ENCODE measurements at places on chromosomes 2 and 18.
A peak's percentile ranks its signal among the peaks of the same experiment; 100 is the strongest.

DNA sequence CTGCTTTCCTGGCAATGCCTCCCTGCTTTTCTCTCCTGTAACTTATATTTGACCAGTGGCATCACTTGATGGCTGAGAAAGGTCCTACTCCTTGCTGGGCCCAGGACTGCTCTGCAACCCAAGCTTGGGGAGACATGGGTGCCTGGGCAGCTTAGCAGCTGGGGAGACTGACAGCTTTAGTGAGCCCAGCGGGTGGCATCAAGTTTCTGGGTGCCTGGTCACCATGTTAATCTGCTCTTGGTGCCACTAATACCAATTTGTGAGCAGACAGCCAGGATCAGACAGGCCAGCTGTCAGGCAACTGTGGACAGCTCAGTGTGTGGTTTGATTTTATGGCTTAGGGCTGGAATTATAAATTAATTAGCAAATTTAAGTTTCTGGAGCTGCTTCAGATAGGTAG lies 144.8 kb upstream of the GLI2 start:
- no peak for DNase-seq

DNA sequence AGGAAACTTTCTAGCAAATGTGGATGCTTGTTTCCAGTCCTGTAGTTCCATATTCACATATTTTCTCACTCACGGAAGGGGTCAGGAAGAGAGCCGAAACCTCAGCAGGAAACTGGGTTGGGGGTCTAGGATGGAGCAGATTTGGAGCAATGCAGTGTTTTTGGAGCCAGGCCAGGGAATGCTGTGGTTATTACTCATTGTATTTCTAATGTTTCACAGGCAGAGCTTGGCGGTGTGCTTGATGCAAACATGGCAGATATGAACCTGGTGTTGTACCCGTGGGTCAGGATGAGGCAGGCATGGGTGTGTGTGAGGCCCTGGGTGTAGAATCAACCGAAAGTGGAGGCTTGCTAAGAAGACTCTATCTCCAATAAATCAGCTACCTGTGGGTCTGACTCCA lies 34.6 kb upstream of the ACKR3 start:
- no peak for DNase-seq

- DNase-seq = no peak
Measured at GRCh38 chr18:31508781-31509180, 10.8 kb downstream of the DSG2 start.

DNA sequence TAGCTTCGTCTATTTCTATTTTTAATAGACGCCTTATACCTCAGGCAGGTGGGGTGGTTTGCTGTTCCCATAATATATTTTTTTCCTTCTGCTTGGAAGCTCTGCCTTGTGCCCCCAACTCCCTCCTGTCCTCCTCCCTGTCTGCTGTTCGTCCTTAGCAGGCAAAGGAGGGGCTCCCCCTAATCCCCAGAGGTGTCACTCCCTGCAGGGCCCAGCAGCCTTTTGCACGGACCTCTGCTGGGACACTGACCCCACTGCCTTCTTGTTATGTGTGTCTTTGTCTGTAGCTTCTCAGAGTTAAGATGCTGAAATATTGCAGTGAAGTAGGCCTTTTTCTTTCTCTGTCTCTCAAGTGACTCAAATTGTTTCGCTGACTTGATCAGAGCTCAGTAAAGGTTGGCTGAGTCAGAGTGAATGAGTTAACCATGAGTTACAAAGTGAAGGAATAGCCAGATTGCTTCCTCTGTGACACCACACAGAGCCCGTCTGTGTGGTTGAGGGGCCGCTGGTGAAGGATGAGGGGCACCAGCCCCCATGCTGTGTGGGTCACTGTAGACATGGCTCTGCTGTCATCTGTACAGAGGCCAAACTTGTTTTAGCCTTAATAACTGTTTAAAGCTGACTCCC lies 47.7 kb downstream of the PRKCE start:
- DNase-seq = peak; percentile 2

DNA sequence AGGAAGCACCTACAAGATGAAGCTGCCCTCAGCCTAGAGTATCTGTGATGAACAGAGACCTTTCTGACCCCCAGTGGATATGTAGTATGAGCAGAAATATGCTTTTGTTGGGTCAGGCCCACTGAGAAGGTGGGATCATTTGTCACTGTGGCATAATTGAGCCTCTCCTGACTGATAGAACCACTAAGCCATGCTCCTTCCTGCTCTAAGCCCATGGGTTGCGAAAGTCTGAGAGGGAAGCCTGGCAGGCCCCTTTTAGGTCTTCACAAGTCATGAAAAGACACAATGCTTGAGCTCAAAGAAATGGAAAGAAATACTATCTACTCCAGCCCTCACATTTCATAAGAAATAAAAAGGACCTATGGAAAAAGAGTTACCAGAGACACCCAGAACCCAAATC lies 127.7 kb downstream of the TNS1 start:
- no peak for DNase-seq

DNA sequence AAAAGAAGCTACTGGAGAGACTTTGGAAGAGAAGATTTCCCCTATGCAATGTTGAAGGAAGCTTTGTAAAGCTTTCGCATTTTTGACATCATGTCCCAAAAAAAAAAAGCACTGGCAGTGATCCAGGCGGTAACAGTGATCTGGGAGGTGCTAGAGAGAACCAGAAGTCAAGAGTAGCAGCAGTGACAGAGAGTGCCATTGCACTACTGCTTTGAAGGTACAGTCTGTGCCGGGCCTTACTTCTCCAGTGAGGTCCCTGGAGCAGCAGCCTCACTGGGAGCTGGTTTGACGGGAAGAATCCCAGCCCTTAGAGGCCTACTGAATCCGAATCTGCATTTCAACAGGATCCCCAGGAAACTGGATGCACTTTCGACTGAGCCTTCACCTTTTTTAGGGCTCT lies 50.9 kb upstream of the ATL2 start:
- DNase-seq = no peak

- DNase-seq = no peak
Measured at GRCh38 chr2:107308835-107309234, 422.9 kb upstream of the ST6GAL2 start.

DNA sequence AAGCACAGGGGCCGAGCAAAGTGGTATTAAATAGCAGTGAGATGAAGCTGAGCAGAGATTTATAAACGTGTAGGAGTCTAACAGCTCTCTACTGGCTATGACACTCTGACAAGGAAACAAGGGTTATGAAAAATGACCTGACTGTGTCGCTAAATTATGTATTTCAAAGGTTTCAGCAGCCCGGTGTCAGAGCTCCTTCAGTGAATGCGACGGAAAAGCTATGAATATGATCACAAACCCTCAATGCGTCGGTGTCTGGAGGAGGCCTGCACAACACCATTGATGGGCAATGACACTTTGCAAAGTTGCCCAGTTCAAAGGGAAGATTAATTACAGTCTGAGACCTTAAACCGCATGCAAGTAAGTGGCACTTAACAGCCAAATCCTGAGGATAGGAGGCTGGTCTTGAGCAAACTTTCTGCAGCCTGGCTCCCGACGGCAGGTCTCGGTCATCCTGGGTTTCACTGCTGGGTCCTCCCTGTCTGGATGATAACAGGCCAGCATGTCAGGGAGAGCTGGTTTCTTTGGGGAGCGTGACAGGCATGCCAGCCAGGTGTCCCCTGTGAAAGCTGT lies 615.1 kb upstream of the SALL3 start:
- DNase-seq = no peak

GRCh38 chr18:24878289-24878688 lies 417.9 kb downstream of the HRH4 start:
- DNase-seq = no peak

DNA sequence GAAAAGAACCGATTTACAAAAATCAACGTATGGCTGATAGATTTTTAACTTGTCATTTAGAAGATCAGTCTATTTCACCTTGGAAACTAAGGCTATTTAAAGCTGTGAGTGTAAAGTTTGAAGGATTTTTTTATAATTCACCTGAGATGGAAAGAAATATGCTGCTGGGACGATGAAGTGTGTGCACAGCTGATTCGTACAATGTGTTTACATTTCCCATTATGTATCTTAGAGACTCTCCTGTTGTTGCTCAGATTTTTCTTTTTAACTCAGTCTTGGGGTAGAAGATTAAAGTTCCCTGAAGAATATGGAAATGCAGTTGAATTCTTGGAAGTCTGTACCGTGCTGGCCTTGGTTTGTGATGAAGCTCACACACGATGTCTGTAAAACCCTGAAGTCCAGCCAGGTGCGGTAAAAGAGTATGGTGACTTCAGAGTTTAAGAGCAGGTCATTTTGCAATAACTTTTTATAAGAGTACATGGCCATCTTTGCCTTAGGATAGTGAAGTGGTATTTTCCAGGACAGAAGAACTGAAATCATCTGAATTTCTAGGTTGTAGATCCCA lies 250.1 kb downstream of the PRKCE start:
- DNase-seq = no peak

GRCh38 chr2:120111193-120111592 lies 98.3 kb downstream of the EPB41L5 start:
- DNase-seq = no peak

- DNase-seq = no peak
Measured at GRCh38 chr2:156522864-156523440, 86.8 kb downstream of the GPD2 start.

DNA sequence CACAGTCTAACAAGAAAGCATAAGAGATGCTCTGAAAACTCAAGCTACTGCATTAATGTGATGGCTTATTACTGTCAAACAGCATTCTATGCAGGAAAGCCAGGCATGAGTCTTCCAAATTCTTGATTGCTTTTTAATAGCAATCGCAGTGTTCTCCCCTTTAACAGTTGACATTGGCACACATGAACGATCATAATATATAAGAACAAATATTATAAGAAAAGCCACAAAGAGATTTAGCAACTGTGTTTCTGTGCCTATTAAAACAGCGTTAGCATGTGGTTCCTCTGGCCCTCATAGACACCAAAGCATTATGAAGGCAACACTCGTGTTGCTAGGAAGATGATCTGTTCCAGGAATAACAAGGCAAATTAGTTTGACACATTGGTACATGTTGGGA lies 245.0 kb downstream of the ACKR3 start:
- DNase-seq = no peak

DNA sequence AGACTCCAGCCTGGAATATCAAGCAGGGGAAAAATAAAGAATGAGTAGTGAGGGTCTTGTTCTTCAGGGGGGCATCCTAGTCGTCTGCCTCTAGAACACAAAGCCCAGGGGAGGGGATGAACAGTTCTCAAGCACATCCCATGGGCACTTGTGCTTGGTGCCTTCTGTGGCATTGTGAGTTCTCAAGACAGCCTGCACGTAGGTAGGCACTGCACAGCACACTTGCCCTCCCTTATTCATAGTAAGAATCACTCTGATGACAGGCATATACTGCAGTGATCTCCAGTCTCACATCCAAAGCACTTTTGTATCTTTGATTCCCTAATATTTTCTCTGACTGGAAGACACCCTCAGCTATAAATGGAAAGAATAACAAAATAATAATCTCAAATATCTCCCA lies 104.7 kb upstream of the CNGA3 start:
- no peak for DNase-seq

DNA sequence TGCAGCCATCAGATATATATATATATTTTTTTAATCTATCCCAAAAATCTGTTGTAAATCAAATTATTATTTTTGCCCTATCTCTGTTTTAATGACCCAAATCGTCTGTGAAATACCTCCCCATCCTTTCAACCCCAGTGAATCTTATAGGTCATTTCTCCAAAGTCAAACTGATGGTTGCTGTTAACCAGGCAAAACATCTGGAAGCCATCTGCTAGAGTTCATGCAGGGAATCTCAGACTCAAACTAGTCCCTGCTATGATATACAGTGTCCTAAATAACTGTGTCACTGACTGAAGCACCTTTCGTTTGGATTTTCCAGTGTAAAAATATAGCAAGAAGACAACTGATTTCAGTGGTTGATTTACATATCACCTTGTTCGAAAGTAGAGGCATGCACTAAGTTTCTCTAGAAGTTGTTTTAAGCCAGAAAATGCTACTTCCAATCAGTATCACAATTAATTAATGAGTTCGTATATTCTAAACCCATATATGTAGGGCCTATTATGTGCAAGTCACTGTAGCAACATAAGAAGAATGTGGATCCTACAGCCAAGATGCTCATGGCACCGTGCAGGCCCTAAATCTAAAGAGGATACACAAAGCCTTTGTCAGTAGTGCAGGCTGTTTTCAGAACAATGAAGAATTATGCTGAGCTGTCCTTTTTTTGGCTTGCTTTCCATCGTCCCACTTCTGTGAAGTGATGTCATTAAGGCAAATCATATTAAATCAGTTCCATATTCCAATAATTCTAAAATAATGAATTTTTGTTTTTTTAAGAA lies 566.0 kb downstream of the STK39 start:
- DNase-seq = no peak

DNA sequence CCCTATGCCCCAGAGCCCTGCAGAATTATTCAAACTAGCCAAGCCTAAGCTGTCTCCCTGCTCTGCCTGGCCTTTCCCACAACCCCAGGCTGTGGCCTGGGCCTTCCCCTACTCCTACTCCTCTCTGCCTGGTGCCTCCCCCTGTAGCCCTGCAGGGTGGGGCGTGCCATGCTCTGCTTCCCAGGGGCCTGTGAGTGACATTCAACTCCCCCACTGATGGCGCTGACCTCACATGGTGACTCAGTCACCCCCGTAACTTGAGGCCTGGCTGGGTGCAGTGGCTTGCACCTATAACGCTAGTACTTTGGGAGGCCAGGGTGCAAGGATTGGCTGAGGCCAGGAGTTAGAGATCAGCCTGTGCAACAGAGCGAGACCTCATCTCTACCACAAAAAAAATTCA lies 60.6 kb downstream of the KIF1A start:
- peak; percentile 25 for DNase-seq

DNA sequence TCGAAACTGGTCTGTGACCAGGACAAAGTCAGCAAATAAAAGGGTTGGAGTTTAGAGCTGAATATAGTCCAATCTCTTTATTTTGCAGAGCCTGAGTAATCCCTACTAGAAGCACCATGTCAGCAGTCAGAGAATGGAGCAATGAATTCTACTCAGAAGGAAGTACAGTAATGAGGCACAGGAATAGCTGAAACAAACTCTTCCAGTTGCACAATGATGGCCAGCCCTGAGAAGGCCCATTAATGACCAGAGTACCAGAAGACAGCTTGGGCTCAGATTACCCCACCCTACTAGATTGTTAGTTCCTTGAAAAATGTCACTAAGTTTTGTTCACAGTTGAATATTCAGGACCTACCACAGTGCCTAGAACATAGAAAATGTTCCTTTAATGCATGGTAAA lies 40.3 kb upstream of the SCG2 start:
- no peak for DNase-seq

- DNase-seq = no peak
Measured at GRCh38 chr2:55138014-55138881, 88.0 kb upstream of the RTN4 start.

DNA sequence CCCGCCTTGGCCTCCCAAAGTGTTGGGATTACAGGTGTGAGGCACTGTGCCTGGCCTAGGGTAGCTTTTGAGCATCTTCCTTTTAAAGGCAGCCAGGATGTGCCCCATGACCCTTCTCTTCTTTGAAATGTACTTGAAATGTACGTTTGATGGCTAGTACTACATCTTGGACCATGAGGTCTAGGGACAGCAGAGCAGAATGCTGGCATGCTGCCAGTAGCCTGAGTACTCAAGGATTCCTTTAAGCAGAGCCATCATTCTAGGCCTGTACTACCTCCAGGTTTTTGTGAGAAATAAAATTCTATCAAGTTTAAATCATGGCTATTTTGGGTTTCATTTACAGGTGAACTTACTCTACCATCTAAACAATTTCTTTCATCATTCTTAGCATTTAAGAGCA lies 2.9 kb upstream of the EML6 start:
- DNase-seq = no peak

Measured in stimulated activated CD8-positive, alpha-beta memory T cell treated with anti-CD3 and anti-CD28 coated beads, Interleukin-7, amount 100 ng/mL, for 48 hours (primary cell).